K562 (cell line): ENCODE measurements at places on chromosomes 2 and 18. TPM values are rescaled to one million over a fixed set of nuclear protein-coding genes. Genes with fewer than 3 reads are reported as not detected.

SPDYA gene
- total RNA-seq: 0.16 and 0.27 TPM in 2 replicates

DNA sequence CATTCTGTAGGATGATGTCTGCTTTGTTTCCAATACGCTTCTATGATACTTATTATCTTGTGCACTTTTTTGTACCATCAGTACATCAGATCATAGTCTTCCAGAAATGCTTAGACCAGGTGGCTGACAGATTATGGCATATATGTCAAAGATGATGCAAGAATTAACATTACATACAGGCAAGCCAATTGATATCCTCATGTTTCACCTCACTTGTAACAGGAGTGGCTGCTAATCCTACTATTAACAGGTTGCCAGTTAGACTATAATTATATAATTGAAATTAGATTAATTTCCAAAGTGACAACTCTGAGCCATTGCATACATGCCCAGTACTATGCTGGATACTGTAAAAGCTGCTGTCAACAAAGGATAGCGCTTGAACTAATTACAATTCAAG lies 77.2 kb downstream of the TLK1 start:
- no peaks in the 10 kb centered on the region for H3K4me1 ChIP-seq
- no peak for DNase-seq
- peaks cover 29% of the 10 kb centered on the region for H3K36me3 ChIP-seq
- no peaks in the 10 kb centered on the region for H3K27me3 ChIP-seq
- no peak overlapping the region for H3K27ac ChIP-seq
- no peak overlapping the region for H3K4me3 ChIP-seq

ARHGAP15 gene
- 4.2 and 5.1 TPM in 2 replicates for total RNA-seq

DNA sequence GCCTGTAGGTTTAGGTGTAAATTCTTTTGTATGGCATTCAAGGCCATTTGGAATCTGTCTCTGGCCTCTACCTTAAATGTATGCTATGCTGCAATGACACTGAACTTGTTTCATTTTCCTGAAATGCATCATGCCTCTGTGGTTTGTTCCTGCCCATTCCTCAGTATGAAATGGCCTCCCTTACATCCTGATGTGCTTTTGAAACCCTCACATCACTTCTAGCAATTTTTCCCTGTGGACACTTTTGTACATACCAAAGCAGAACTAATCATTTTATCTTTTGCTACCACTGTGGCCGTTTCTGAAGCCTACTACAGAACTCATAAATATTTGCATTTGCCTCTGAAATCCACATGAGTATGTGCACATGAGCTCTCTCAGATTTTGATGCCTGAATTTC lies 557.2 kb downstream of the ERBB4 start:
- DNase-seq: no peak
- H3K27me3 ChIP-seq: no peaks in the 10 kb centered on the region
- H3K27ac ChIP-seq: no peak overlapping the region
- no peaks in the 10 kb centered on the region for H3K36me3 ChIP-seq

- no peaks in the 10 kb centered on the region for H3K36me3 ChIP-seq
- no peak overlapping the region for H3K4me3 ChIP-seq
- H3K27ac ChIP-seq: no peak overlapping the region
- DNase-seq: no peak
These were observed 64.0 kb upstream of the PMAIP1 start for GRCh38 chr18:59835605-59836379.
